ENCODE measurements at places on chromosomes 7 and 10.

- no peak for DNase-seq
Measured at GRCh38 chr10:101834341-101834740, 9.3 kb downstream of the KCNIP2 start.

DNA sequence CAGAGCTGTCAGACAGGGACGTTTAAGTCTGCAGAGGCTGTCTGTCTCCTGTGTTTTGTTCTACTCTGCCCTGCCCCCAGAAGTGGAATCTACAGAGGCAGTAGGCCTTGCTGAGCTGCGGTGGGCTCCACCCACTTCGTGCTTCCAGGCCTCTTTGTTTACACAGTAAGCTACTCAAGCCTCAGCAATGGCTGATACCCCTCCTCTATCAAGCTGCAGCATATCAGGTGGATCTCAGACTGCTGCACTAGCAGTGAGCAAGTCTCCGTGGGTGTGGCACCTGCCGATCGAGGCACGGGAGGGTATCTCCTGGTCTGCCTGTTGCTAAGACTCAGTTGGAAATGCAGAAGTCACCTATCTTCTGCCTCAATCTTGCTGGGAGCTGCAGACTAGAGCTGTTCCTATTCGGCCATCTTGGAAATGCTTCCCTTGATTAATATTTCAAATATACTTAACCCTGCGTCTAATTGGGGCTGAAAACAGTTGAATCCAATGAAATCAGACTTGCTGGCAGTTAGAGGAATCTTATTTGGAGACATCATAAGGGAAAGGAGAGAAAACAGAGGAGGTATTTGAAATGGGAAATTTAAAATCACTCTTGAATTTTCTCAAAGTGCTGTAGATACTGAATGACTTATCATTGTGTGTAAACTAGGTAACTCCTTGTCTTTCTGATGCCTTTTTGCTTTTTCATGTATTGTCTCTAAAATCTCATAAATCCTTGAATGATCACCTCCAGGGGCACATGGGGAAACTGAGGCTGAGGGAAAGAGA is 13.8 kb upstream of the CYP3A5 start:
- no peak for DNase-seq

DNA sequence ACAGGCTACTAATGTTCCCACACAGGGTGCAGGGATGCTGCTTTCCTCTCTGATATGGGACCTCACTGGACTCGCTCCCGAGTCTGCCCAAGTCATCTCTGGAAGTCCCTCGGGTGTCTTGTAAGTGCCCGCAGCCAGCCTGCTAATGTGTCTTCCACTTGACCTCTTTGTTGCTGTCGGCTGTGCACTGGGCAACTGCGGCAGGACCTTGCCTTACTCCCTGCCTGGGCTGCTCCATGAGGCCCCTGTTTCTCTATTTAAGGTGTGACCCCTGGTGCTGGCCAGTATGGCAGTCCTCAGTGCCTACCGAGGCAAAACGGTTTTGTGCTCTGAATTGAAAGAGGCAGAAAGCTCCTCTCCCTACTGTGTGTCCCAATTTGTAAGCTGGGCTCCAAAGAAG is 88.8 kb upstream of the DUSP5 start:
- no peak for DNase-seq

DNA sequence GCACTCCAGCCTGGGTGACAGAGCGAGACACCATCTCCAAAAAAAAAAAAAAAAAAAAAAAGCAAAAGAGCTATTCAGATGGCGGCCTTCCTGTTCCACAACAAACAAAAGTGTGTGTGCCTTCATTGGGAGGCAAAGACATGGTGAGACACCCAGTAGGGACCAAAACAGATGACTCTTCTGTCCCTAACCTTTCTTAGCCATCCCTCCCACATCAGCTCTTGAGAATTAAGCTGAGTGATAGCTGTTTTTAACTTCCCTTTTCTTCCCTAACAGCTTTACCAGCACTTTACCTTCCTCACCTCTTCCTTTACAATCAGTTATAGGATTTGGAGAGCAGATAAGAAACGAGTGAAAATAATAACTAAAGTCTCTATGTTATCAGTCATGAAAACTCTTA is 48.2 kb downstream of the ARMH3 start:
- DNase-seq: no peak

GRCh38 chr10:55311848-55312635 is 511.0 kb upstream of the PCDH15 start:
- peak; percentile 48 for DNase-seq

DNA sequence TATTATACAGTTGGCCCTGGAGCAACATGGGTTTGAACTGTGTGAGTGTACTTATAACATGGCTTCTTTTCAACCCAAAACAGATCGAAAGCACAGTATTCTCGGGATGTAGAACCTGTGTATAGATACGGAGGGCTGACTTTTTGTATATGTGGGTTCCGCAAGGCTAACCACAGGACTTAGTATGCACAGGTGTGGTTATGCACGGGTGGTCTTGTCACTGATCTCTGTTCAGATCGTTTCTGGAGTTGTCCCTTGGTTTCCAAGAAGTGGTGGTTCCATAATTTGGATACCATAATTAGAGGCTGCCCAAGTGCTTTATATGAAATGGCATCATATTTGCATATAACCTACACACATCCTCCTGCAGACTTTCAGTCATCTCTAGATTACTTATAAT is 10.9 kb upstream of the BHLHA15 start:
- DNase-seq: no peak

DNA sequence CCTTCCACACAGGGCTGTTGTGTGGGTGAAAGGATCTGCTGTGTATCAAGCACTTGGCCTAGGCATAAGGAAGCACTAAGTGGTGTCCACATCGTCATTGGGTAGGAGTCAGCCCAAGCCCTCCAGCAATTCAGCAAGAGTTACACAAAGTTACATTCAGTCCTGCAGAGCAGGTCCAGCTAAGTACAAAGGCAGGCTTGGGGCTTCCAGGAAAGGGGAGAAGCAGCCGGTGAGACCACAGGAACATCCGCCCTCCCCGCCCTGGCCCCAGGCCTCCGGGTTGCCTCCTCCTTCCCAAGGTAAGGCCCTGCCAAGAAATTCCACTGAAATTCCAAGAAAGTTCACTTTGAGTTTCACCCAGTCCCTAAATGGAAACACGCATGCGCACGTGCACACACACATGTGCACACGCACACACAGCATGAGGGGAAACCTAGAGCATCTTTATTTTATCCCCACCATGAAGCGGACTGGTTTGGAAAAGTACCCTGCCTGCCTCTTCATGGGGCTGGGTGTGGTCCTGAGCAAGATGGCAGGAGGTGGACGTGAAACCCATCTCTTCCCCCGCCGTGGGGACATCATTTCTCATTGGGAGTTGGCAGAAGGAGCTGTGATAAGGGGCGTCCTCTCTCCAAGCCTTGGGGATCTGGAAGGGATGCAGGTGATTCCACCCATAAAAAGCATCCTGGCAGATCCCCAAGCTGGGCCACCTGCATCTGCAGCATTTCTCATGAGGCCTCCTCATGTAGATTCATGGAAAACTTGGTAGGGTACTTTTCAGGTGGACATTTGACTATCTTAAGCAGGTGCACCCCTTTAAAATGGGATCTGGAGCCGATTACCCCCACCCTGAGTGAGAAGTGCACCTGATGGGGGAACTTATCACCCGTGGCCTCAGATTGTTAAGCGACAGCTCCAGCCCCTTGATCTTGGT is 69.1 kb upstream of the NANOS1 start:
- DNase-seq: no peak
